NCI-H1092 (cell line): ENCODE measurements at places on chromosomes 3 and 15.

DNA sequence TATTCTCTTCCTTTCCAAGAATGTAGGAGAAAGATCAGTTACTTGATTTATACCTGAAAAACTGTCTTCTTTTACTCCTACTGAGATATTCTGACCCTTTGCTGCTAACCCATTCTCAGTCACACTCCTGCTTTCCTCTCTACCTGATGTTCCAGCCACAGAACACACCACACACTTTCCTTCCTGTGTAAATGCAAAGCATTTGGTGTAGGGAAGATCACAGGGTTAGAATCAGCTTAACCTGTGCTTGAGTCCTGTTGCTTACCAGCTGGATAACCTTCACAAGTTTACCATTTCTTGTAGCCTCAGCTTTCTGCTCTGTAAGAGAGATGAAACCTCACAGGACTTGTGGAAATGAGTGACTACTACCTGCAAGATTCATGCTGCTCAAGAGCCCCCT lies 489.8 kb upstream of the GOLIM4 start:
- no peak for DNase-seq

DNA sequence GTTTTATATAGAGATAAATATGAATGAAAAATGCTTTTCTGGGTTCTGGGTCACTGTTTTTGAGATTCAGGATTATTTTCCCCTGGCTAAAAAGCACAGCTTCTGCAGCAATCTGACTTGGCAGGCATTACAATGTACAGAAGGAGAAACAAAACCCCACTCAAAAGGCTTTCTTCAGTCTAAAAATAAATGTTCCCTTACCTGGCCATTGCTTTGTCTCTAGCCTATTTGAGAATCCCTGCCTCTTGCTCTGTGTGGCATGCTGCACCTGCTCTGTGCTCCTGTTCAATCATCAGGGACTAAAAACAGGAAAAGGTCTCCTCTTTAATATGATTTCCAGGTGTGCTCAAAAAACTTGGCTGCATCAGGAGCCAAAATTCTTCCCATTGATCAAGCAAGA lies 187.4 kb upstream of the STAC start:
- no peak for DNase-seq

DNA sequence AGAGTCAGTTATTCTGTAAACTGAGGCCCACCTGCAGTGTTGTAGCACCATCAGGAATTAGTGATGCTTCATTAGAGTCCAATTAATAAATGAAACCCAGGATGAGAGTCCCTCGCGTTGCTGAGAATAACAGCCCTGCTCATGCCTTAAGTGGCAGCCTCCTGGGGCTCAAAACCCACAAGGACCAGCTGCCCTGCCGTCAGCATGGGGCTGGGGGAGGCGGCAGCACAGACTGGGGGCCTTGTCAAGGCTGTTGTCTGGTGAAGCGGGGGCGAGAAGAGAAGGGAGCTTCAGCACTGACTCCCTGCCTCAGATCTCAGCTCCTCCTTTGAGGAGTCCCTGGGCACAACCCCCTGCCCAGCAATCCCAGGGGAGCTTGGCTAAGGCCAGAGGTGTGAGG lies 21.0 kb downstream of the CCDC33 start:
- no peak for DNase-seq

- DNase-seq: no peak
Observed at GRCh38 chr3:149366941-149367840, 10.3 kb downstream of the TM4SF1 start.

GRCh38 chr3:13495921-13496723 lies 16.0 kb downstream of the HDAC11 start:
- DNase-seq: peak; percentile 41

DNA sequence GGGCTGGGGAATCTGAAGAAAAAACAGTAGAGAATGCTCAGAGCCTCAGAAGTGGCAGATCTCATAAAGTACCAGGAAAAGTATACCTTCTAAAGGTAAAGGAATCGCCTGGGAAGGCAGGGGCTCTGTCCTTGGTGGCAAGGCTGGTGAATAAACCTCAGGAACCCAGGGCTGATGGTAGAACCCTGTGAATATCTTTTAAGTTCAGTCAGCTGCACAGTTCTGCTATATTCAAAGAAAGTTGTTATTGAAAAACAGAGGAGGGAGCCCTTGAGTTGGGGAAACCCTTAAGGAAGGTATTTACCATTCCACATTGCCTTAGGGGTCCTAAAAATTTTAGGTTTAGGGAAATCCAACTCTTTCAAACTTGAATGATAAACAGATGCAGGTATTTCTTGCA lies 31.2 kb downstream of the ZPLD1 start:
- no peak for DNase-seq

GRCh38 chr3:58725326-58725853 lies 58.8 kb upstream of the FAM3D start:
- DNase-seq: no peak

- no peak for DNase-seq
Observed at GRCh38 chr15:85404918-85405866, 24.8 kb downstream of the AKAP13 start.

GRCh38 chr3:15659254-15659975 lies 57.9 kb downstream of the BTD start:
- DNase-seq: no peak

- DNase-seq: no peak
Observed at GRCh38 chr15:93417156-93417555, 328.1 kb upstream of the RGMA start.

DNA sequence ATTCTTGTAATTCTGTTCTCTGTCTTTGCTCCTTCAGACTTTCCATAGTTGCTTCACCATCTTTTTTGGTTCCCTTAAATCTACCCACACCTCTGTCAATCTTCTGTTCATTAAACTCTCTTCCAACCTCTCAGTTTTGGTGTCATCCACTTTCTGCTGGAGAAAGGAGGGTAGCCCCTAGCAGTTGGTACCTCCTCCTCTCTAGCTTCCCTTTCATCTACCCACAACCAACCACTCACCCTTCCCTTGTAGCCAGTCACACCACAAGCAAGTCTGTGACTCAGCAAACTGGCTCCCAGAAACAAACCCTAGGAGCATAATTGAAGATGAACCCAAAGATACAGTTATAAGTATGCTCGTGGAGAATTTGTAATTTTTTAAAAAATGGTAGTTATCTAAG lies 318.6 kb downstream of the FHIT start:
- DNase-seq: no peak

- no peak for DNase-seq
Observed at GRCh38 chr15:33013827-33014445, 180.6 kb downstream of the FMN1 start.

- DNase-seq: no peak
Observed at GRCh38 chr15:25568751-25569150, 129.9 kb upstream of the UBE3A start.

- DNase-seq: no peak
Observed at GRCh38 chr3:127822041-127822681, at the start of gene MGLL. Gene MGLL, minus strand, starts transcription at chr3:127822515. Its CDS starts 197 bp downstream, at chr3:127822318.

- DNase-seq: no peak
Observed at GRCh38 chr3:58555203-58555602, 18.2 kb upstream of the ACOX2 start.

- DNase-seq: peak; percentile 58
Observed at GRCh38 chr15:56243163-56244037, at the start of gene RFX7. Gene RFX7, minus strand, starts transcription at chr15:56243879. Its CDS starts 594 bp downstream, at chr15:56243285.

GRCh38 chr3:40911264-40911663 lies 288.0 kb upstream of the CTNNB1 start:
- no peak for DNase-seq

GRCh38 chr3:151875759-151876158 lies 2.3 kb downstream of the SUCNR1 start:
- DNase-seq: no peak

GRCh38 chr3:67006460-67006859 lies 8.4 kb downstream of the KBTBD8 start:
- no peak for DNase-seq

- DNase-seq: no peak
Observed at GRCh38 chr3:62926494-62926893, 51.3 kb upstream of the CADPS start.

DNA sequence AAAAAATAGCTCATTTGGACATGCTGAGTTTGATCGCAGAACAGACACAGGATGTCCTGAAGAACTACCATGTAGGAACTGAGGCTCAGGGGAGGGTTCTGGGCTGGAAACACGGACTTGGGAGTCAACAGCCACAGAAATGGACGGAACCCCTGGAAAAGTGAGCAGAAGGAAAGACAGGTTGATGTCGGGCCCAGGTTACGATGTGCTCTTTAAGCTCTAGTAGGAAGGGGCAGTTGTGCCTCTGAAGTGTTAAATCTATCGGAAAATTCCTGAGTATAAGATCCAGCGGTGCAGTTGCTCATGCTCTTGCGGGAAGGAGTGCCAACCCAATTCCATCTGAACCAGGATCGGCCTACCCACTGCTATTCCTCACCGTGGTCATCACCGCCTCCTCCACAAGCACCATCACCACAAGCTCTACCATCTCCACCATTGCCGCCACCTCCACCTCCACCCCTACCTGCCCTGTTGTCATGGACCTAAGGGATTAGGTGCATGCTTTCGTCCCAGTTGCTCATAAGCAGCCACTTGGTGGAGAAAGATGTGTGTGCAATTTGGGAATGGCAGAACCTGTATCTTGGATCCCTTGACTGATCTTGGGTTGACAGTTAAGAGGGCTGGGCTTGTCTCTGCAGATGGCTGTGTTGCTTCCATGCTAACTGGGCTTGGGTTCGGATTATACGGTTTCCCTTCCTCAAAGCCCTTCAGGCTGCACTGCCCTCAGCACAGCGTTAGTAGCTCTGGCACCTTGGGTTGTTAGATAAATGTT lies 108.5 kb downstream of the ASB7 start:
- no peak for DNase-seq

DNA sequence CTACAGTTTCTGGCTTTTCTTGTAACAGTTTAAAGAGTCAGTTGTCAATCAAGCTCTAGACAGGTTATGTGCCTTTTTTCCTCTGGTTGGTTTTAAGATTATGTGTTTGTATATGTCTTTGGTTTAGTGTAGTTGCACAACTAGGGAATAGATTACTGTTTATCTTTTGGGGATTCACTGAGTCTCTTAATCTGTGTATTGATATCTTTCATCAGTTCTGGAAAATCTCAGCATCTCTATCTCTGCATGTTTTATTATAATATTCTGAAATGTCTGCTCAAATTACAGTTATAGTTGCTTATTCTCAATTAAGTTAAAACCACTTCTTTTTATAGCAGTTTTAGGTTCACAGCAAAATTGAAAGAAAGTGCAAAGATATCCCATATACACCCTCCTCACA lies 14.3 kb downstream of the DUT start:
- no peak for DNase-seq

DNA sequence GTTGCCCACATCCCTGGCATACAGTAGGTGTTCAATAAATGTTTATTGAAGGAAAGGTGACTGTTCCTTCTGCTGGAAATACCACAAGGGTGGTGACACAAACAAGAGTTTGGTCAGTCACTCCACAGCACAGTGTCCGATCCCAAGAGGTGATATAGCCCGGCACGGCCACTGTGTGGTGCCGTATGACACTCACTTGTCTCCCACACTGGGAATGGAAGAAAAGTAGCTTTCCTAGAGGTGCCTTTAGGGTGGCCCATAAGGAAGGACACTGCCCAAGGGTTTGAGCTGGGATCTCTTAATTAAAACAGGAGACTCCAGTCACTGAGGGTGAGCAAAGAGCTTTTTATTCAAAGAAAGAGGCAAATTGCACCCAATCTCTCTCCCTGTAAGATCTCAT lies 40.5 kb downstream of the TGM4 start:
- DNase-seq: no peak

DNA sequence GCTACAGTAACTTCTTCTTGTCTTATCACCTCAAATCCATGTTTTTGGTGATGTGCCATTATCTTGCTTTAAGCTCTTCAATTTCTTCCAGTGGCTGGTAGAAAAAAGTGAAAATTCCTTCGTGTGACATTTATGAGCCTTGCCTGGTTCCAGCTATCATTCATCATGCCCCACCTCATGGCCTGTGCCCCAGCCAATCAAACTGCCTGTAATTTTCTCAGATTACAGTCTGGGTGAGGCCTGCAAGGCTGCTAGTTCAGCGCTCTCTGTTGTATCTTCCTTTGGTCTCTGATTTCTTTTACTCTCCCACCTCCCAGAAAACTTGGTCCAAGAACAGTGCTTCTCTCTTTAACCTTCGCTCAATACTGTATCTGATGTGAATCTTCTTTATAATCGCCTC lies 249.3 kb upstream of the ZNF717 start:
- no peak for DNase-seq

- DNase-seq: no peak
Observed at GRCh38 chr15:68809517-68809916, 11.2 kb downstream of the ANP32A start.

DNA sequence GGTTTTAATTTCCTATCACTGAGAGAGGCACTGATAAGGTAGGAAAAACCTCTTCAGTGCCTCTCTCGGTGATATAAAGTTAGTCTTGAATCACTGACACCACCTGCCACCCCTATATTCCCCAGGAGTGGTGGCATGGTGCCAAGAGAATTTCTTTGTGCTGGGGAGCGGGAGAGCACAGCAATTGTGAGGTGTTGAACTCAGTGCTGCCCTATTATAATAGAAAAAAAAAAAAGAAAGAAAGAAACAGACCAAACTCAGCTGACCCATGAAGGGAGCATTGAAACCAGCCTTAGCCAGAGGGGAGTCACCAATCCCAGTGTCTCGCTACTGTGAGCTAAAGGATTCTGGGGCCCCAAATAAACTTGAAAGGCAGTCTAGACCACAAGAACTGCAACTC lies 201.4 kb upstream of the STT3B start:
- peak; percentile 57 for DNase-seq

DNA sequence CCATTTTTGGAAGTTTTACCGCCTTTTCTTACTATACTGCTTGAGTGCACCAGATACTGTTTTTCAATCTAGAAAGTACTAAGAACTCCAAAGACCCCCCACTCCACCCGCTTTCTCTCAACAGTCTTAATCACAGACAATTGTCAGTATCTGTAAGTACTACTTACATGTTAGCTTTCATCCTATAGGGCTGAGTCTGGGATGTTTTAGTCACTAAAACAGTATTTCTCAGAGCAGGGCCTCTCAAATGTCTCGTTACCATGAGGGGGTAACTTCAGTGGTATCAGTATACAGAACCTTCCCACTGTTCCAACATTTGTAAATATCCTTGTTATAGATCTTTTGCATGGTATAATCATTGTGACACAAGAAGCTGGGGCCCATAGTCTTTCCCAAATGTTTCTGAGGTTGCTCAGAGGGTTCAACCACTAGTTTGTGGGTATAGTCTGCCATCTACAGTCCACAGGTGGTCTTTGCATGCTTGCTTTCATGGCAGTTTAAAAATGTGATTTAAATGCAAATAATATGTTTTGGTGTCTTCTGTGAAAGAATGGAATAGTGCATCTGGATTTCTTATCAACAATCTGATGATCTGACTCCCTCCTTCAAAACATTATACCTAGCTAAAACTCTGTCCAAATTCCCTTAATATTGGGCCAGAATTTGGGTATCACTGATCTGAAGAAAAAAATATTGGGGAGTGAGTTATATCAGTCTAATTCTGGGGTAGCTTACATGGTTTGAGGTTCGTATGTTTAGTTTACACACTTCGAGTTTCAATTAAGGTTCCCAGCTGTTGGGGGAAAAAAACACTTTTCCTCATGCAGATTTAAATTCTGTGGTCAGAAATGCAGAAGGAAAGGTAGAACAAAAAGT lies 18.0 kb upstream of the DNAJC13 start:
- peak; percentile 16 for DNase-seq

GRCh38 chr3:52982839-52983238 lies 63.0 kb downstream of the SFMBT1 start:
- no peak for DNase-seq

- peak; percentile 17 for DNase-seq
Observed at GRCh38 chr3:10983219-10983916, 9.2 kb upstream of the SLC6A1 start.
